CD4-positive, alpha-beta T cell treated with Interleukin-17A for 1 hour (primary cell): ENCODE measurements at places on chromosomes 2 and 18.

- DNase-seq = peak; percentile 4
These were observed 241.1 kb downstream of the BCL2 start for GRCh38 chr18:63078471-63078870.

DNA sequence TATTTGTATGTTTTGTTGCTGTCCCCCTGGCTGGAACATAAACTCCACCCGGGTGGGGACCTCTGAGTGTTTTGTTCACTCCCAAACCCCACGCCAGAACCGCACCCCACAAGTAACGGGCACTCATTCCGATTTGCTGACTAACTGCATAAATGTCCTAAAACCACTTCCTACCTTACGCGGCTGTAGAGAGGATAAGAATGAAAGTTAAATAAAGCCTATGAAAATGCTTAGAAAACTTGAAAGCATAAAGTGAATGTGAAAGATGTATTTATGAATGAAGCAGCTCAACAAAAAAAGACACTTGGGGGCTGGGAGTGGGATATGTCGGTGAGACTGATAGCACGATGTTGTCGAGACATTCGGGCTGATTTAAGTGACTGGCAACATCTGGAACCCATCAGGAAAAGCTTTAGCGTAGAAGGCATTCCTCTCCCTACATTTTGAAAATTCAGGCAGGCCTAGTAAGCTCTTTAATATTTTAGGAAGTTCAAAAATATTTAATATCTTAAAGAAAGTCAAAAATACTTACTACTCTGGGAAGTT lies 206.7 kb downstream of the SH3RF3 start:
- no peak for DNase-seq

GRCh38 chr2:145066856-145067548 lies 547.1 kb upstream of the ZEB2 start:
- no peak for DNase-seq

DNA sequence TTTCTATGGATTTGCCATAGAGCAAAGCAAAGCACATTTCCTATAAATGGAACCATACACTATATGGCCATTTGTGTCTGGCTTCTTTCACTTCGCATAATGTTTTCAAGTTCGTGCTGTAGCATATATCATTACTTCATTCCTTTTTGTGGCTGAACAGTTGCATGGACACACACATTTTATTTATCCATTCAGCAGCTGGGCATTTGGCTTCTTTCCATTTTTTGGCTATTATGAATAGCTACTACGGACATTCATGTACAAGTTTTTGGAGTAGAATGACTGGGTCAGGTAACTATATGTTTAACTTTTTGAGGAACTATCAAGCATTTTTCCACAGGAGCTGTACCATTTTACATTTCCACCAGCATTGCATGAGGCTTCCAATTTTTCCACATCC lies 10.7 kb upstream of the SELENOI start:
- DNase-seq = no peak

DNA sequence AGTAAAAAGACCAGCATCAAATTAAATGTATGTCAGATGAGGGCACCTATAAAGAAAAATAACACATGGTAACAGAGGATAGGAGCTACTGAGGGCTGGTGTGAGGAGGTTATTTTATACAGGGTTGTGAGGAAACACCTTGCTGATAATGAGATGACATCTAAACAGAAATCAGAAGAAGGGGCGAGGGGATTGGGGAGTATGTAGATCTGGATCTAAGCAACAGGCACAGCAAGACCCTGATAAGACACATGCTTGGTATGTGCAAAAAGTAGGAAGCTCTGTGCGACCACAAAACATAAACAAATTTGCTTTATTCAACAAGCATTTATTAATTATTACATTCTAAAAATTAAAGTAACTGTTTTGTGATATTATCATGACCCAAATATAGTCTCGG lies 295.4 kb downstream of the ZEB2 start:
- no peak for DNase-seq

DNA sequence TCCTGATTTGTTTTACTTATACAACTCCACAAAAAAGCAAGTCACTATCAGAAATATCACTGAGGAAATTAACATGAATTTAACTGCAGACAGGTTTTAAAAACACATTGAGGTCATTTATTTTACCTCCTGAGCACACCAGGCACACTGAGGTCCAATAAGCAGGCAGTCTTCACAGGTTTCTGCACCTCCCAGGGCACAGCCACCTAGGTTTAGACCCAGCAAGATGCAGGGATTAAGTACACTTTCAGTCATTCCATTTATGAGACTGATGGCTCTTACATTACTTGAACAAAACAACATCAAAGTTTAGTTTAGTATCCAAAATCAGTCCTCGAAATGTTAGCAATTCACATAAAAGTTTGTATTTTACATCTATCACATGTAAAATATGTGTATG lies 1.0 kb downstream of the ITGB6 start:
- DNase-seq = no peak

DNA sequence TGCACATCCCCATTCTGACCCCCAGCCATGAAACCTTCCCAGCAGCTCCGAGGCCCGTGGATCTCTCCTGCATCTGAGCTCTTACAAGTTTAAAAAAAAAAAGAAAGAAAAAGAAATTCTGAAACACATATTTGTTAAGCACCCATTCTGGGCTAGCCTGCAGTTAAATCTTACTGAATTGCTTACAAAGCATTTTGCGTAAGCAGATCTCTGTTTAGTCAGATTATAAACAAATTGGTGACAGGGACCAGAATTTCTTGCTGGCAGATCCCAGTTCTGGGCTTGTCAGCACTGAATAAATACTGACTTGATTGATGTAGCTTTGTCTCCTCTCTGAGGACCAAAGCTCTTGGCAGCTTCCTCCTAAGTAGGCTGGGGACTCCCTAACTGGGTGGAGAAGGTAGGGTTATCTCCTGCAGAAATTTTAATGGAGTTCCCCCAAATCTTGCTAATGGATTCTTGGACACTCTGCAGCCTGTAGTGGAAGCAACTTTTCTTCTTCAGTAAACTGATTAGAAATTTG lies 160.9 kb downstream of the MIB1 start:
- DNase-seq = no peak

DNA sequence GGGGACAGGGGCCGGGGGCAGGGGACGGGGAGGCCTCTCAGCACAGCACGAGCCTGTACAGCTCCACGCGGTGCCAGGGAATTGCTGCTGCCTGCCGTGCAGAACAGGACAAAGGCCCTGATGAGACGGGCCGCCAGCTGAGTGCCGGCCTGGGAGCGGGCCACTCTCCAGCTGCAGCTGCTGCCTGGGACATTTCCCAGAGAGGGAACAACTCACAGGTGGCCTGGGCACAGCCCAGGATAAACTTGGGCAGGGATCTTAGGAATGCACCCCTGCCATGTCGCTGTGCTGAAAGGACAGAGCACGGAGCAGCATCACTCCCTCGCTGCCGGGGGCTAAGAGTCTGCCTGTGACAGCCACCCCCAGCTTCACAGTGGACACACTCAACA lies 38.8 kb downstream of the CENPO start:
- DNase-seq = no peak

DNA sequence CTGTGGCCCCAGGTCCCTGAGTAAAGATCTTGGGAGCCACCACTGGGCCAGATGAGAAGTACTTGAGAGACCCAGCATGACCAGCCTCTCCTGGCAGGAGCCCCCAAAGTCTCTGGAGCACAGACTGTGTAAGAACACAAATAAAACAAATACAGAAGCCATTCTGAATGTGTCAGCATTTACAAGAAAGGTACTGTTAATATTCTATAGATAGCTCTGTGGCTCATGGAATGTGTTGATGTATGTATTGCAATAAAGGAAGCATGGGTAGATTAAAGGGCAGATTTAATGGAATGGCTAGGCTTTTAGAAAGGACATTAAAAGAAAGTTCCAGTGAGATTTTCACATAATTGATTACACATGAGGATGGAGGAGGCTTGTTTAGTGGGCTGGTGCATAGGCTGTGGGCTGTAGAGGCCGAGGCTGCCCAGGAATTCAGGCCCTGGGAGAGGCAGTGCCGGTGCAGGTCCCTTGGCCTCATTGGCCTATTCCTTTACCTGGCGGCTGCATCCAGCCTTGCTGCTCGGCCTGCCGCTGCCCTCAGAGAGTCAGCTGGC lies 127.7 kb upstream of the DLX2 start:
- no peak for DNase-seq
